Upper lobe of left lung (tissue), 6 donors: ENCODE measurements at places on chromosomes 11 and 22. TPM values are rescaled to one million over a fixed set of nuclear protein-coding genes. Genes with fewer than 3 reads are reported as not detected.

AIFM3 gene
- 4.7 TPM for total RNA-seq

- no peak for DNase-seq
Measured at GRCh38 chr11:119730789-119731386, 1.9 kb upstream of the NECTIN1 start.

C1QTNF6 gene
- total RNA-seq: 3.7 TPM

GRCh38 chr11:72042064-72042745 lies 38.1 kb downstream of the NUMA1 start:
- DNase-seq: no peak

- DNase-seq: peak; percentile 95
Measured at GRCh38 chr22:42581762-42582716, 28.3 kb downstream of the SERHL2 start.

SLC37A2 gene
- 9.3 TPM for total RNA-seq

- no peak for DNase-seq
Measured at GRCh38 chr22:39908737-39909136, 7.9 kb downstream of the GRAP2 start.

- no peak for DNase-seq
Measured at GRCh38 chr22:25976356-25976755, 192.9 kb upstream of the SEZ6L start.

- DNase-seq: peak; percentile 66
Measured at GRCh38 chr11:121426476-121427399, 25.4 kb upstream of the SORL1 start.

GRCh38 chr11:2688381-2689231 lies 11.2 kb downstream of the KCNQ1OT1 start:
- DNase-seq: no peak

DNA sequence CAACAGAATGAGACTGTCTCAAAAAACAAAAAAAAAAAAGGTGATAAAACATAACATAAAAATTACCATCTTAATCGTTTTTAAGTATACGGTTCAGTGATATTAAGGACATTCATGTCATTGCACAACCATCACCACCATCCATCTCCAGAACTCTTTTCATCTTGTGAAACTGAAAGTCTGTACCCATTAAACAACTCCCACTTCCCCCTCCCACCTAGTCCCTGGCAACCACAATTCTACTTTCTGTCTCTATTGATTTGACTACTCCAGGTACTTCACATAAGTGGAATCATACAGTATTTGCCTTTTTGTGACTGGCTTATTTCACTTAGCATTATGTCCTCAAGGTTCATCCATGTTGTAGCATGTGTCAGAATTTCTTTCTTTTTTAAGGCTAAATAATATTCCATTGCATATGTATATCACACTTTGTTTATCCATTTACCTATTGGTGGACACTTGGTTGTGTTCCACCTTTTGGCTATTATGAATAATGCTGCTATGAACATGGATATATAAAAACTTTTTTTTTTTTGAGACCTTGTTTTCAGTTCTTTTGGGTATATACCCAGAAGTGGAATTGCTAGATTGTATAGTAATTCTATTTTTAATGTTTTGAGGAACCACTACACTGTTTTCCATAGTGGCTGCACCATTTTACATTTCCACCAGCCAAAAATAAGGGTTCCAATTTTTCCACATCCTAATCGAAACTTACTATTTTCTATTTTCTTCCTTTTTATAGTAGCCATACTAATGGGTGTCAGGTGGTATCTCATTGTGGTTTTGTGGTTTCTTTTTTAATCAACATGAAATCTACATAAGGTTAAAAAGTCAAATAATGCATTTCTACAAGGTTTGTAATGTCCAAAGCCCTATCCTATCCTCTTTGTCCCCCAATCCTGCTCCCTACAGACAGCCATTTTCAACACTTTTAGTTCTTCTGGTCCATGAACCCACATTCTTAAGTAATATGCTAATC lies 23.4 kb upstream of the PIK3C2A start:
- no peak for DNase-seq

RPS6KB2 gene
- 35.2 TPM for total RNA-seq

DNA sequence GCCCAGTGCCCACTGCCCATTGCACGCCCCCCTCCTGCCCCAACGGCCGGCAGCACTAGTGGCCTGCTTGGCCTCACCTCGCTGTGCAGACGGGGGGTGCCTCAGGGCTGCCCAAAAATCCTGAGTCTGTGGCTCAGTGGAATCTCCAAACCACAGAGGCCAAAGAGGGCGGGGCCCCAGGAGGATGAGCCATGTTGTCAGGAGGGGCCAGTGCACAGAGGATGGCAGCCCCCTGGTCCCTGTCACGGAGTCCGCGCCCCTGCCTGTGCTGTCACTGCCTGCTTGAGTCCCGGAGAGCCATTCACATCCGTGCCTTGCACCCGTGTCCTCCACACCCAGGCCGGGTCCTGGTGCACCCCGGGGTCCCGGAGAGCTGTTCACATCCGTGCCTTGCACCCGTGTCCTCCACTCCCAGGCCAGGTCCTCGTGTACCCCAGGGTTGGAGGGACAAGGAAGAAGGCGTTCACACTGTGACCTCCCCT lies 36.4 kb upstream of the MUC5AC start:
- peak; percentile 17 for DNase-seq

- peak; percentile 79 for DNase-seq
Measured at GRCh38 chr11:34358728-34359547, 1.1 kb upstream of the ABTB2 start.

DNA sequence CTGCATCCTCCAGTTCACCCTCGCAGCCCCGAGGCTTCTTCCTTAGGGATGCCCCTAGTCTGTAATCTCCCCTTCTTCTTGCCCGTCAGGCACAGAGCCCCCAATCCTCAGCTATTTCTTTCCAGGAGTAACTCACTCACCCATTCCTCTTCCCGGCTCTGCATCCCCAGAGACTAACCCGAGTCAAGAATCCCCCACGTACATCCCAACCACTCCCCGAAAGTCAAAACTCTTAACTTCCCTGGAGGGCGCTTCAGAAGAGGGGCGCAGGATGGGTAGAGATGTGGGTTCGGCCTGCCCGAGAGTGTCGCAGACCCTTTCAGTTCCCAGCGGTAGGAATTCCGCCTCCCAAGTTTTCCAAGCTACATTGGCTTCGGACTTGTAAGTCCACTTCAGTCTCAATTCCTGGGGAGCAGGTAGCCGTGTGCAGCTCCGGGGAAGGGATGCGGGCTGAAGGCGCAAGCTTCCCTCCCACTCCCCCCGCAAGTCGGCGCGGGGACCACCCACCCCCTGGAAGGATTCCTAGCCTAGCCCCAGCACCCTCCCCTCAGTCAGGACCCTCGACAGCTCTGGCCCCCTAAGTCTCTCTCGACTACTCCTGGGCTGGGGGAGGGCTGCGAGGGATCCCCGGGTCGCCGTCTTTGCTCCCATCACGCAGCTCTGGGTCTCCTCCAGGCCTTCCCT lies 871 bp downstream of the BDNF start:
- peak; percentile 48 for DNase-seq

MISFA gene
- 1.4 TPM for total RNA-seq

- no peak for DNase-seq
Measured at GRCh38 chr11:133323354-133323753, 208.9 kb downstream of the OPCML start.

GRCh38 chr11:6610591-6610990 lies 1.4 kb downstream of the TAF10 start:
- DNase-seq: no peak

- no peak for DNase-seq
Measured at GRCh38 chr11:45872651-45873356, 12.6 kb upstream of the MAPK8IP1 start.

NPAS4 gene
- not detected for total RNA-seq

- DNase-seq: no peak
Measured at GRCh38 chr11:11604370-11604990, 17.3 kb downstream of the GALNT18 start.

DNA sequence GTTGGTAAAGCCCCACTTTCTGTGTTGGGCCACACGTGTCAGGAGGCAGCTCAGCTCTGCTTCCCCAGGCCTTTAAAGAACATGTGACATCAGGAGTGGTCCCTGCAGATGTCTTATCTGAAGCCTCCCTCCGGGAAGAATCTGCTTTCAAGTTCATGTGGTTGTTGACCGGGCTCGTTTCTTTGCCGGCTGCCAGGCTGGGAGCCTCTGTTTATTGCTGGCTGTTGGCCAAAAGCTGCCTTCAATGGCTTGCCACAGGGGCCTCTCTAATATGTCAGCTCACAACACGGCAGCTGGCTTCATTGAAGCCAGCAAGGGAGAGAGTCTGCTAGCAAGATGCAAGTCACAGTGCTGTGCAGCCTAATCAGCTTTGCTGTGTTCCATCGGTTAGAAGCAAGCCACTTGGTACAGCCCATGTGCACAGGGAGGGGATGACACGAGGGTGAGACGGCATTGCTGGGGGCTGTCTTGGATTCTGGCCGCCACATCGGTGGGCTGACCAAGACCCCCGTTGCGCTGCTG lies 14.6 kb downstream of the MRGPRF start:
- no peak for DNase-seq

SSH3 gene
- total RNA-seq: 37.4 TPM

DNA sequence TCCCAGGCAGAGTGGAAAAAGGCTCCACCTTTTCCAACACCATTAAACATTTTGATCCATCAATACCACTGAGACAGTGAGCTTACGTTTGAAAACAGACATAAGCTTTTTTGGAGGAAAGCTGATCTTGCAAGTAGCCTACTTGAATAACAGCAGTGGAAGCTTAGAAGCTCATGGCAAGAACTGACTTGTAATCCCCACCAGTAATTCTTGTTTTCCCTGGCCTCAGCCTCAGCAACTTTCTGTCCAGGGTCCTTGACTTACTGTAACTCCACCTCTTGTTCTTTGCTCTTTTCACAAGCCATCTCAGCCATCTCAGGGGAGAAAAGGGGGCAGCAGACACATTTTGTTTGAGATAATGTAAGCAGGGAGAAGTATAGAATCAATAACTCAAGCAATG lies 12.3 kb upstream of the MPZL2 start:
- no peak for DNase-seq

BDNF gene
- 5.4 TPM for total RNA-seq

DNA sequence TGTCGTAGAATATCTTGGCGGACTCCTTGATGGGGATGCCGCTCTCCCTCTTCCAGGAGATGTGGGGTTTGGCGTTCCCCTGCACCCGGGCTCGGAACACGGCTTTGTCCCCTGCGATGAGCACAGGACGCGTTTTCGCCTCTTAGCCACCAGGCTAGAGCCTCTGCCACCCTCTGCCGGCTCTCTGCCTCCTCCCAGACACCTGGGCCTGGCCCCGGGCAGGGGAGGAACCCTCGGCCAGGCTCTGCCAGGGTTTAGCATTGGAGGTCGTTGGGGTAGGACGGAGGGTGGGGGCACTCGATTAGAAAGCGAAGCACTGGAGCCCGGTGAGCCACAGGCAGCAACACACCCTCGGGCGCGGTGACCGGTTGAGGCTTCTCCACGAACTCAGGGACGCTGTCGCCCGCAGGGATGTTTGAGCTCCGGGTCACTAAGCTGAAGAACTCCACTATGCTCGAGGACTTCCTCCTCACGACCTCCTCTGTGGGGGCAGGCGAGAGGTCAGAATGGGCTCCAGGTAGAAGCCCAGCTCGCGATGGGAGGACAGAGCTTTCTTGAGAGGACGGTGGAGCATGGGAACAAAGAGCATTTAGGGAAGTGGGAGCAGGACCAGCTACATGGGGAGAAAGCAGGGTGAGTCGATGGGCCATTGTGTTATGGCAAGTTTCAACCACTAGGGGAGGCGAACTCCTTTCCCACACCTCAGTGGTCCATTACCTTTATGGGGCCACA lies 4.3 kb downstream of the IGSF22 start:
- peak; percentile 37 for DNase-seq

- DNase-seq: no peak
Measured at GRCh38 chr11:76781046-76781801, 1.9 kb upstream of the TSKU start.

GRCh38 chr22:33811686-33812085 lies 108.6 kb downstream of the LARGE1 start:
- no peak for DNase-seq

DNA sequence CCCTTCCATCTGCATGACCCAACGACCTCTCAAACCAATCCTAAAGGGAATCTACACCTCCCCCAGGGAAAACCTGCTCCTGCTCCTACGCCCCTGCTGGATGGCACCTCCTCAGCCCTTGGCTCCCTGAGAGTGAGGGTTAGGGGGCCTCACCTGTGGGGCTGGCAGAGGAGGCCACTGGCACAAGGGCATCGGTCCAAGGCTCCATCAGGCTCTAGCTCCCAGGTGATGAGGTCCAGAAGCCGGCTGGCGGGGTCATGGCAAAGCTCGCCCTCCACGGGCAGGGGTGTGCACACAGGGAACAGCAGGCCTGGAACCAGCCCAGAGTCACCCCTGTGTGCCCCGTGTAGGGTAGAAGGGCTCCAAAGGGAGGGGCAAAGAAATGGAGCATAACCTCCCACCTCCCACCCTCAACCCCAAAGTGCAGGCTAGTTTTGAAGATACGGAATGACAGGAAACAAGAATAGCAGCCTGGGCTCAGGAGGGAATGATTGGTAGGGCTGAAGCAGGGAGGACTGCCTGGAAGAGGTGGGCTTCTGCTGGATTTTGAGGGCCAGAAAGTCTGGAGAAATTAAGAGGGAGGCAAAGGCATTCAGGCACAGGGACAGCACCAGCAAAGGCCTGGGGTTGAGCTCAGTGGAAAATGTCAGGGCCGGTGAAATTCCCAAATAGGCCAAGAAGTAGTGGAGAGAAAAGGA lies 42.6 kb downstream of the DKK3 start:
- peak; percentile 69 for DNase-seq

DNA sequence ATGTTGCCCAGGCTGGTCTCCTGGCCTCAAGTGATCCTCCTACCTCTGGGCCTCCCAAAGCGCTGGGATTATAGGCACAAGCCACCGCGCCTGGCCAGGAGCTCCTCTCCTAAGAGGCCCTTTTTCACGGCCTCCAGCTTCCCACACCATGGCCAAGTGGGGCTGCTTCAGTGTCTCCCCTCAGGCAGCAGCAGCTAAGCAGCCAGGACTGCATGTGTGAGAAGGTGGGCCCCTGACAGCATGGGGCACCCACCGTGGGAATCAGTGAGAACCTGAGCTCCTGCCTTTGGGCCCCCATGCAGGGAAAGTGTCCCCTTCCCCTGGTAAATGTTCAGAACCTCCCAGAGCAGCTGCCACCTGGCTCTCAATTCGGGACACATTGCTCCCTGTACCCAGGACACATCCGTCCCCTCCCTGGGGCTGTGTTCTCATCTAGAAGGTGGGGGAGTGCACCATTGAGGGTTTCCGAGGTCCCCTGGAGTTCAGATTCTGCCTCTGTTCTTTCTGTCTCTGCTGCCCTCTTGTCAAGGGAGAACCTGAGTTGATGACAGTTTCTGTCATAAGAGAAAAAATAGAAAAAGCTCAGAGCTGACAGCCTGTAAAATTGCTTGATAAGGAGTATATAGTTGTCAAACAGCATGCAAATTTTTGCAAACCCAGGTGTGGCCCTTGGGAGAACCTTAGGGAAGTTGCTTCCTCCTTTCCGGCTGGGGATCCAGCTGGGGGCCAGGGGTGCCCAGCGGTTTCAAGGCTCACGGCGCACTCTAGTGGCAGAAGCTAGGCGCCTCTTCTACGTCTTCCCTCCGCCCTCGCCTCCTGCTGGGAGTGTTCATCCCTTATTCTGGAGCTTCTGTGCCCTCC lies 29.7 kb downstream of the FAM83F start:
- peak; percentile 73 for DNase-seq

TTLL1 gene
- total RNA-seq: 4.6 TPM

DNA sequence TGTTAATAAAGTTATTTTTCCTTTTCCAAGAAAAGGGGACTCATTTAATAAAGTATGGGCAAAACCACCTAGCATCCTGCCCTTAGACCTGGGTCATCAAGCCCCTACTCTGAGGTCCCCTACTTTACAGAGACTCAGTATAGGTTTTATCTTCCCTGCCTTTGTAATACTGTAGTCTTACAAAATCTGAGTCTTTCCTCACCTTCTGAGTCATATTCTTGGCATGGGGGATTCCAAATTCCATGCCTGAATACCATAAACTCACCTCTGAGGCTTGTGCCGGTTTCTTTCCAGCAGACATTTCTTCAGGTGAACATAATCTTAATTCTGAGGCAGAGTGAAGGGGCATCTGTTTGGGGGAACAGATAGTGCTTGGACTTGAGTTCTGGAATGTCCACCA lies 282.5 kb downstream of the KCNA4 start:
- no peak for DNase-seq
